Kidney tubule cell (primary cell): ENCODE measurements at places on chromosomes 3 and 15.

GRCh38 chr3:56916716-56917360 lies 115.1 kb upstream of the ARHGEF3 start:
- no peak for DNase-seq

- no peak for DNase-seq
These were observed 100.1 kb upstream of the NPHP3 start for GRCh38 chr3:132822266-132822665.

DNA sequence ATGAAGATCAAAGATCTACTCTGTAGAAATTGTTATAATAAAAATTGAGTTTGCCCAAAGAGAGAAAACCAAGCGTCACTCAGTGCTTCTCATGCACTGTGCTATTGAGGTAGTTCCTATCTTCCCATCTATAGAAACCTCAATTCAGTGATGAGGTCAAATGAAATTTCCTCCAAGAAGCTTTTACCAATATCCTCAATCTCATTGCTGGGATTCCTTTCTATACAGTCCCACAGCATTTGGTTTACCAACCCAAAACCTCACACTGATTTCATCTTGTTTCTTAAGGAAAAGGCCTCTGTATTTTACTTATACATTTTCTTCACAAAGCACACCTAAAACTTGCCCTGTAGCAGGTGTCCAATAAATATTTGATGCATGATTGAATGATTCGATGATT lies 147.2 kb downstream of the ALCAM start:
- DNase-seq, result no peak

GRCh38 chr3:59450946-59451763 lies 401.3 kb upstream of the CFAP20DC start:
- peak; percentile 43 for DNase-seq

DNA sequence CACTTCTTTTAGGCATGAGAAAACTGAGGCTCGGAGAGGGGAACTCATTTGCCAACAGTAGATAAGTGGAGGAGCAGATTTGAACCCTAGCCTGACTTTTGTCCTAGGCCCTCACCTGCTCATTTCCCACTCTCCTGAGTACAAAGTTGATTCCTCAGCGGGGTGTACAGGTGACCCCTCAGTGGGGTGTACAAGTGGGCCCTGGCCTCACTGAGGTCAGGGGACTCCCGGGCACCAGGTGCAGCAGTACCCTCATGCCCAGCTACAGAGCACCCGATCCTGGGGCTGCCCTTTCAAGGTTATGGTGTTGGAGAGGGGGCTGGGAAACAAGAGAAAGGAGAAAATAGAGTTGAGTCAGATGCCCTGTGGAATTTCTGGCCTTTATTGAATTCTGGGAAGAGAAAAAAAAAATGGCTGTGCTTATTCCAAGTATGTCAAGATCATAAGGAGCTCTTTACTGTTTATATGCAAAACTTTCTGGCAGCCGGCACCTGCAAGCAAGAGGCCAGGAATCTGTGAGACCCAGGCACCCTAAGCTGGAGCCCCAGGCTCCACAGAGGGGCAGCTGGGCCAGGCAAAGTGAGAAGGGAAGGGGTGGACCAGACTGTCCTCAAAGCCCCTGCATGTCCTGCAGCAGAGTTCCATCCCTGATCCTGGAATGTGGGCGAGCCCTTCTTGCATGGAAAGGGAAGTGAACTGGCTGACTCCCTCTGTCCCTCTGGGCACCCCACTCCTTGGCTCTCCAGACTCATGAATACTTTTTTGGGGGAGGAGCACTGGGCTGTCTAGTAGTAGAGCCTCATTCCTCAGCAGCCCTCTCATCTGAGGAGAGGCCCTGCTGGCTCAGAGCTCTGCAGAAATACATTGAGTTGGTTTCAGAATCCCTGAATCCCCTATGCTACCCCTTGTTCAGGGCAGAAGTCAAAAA lies 43.1 kb downstream of the AMOTL2 start:
- peak; percentile 61 for DNase-seq

- no peak for DNase-seq
These were observed 86.9 kb upstream of the SATB1 start for GRCh38 chr3:18512007-18512406.

GRCh38 chr3:30324587-30324986 lies 281.8 kb upstream of the TGFBR2 start:
- DNase-seq, result peak; percentile 84
